Amniotic epithelial cell (primary cell): ENCODE measurements at places on chromosomes 7 and 10.

DNA sequence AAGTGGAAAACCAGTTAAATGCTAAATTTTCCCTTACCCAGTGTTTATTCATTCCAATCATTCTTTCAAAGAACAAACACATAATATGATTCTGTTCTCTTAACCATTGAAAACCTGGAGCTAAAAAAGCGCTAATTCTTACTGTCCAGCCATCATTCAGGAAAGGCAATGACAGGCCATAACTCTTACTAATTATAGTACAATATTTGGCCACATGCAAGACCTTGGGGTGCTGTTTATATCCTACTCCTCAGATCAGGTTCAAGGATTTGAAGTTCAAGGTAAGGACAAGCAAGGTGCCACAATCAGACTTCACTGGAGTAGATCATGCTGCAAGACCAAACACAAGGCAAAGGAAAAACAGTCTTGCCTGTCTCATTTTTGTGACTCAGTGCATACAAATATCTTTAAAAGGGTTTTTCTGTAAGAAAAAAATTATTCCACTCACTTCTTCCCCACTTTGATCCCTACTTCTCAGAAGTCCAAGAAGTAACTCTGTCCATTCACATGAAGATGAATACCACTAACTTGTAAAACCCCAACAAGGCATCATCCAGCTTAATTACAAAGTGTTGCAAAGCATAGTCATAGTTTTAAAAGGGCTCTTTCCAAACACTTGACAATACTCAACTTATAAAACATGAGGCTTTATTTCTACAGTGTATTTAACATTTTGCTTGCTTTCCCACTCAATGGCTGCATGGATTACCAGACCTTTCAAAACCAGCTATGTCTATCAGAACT lies 153.0 kb downstream of the DOCK4 start:
- no peak for DNase-seq

GRCh38 chr7:2814186-2814945 lies 29.7 kb downstream of the GNA12 start:
- DNase-seq: no peak

GRCh38 chr10:69007260-69007659 lies 18.7 kb downstream of the KIFBP start:
- no peak for DNase-seq

DNA sequence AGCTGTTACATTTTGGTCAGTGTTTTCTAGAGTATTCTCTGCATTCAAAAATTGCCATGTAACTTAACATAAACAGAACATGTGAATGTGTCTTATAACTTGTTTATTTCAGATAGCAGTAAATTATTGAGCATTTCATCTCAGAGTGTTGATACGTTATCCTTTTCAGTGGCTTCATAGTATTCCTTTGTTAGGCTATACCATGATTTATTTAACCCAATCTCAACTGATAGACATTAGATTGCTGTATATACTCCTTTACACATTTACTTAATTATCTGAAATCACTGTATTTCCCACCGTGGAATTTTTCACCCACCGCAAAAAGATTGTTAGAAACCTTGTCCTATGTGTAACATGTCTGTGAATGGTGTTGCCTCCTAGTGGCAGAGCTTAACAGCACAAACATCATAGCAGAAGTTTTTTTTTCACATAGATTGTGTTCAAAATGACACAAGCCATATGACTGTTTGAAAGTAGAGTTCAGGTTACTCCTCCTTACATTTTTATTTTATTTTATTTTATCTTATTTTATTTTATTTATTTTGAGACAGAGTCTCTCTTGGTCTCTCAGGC lies 21.4 kb downstream of the SLF2 start:
- peak; percentile 32 for DNase-seq

DNA sequence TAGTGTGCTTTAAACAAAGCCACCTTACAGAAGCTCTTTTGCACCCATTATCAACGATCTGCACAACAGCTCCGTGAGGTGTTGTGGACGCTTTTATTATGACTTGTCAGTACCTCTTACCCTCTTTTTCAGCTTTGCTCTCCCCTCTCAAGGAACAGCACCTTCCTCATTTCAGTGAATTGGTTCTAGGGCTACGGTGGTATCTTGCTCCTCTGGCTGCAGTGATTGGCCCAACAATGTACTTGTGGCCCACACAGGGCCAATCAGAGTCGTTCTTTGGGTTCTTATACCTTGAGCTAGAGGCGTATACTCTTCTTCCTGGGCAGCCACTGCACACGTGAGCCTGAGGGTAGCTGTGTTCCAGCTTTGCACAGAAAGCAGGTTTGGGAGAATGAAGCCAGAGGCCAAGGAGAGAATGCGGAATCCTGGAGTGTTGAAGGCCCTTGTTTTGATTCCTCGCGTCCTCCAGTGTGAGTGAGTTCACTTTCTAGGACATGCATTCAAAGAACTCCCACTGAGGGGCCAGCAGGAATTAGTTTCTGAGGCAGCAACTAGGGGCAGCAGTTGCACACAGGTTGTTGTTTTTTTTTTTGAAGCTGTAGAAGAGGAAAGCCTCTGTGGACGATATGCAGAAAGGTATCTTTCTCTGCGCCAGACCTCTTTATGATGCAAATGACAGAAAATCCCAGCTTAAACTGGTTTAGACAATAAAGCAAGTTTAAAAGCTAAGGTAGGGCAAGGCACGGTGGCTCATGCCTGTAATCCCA lies 49.8 kb upstream of the PDZD8 start:
- DNase-seq: no peak
